ENCODE measurements at places on chromosomes 13 and 19.
A peak's percentile ranks its signal among the peaks of the same experiment; 100 is the strongest.

DNA sequence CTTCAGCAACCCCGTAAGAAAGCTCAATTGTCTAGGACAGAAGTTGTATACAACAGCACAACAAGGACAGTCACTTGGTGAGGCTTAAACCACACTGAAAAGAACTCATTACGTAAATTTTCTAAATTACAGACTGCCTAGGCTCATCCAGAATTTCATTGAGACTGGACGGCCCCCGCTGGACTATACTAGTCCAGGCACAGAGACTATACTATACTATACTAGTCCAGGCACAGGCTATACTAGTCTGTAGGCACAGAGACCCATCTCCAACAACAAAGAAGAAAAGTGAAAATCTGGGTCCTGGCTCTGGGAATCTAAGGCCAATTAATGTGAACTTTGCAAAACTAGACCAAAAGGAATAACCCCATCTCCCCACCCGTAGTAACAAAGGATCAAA, 700 bp downstream of the ZNF816 start:
- no peak for DNase-seq

DNA sequence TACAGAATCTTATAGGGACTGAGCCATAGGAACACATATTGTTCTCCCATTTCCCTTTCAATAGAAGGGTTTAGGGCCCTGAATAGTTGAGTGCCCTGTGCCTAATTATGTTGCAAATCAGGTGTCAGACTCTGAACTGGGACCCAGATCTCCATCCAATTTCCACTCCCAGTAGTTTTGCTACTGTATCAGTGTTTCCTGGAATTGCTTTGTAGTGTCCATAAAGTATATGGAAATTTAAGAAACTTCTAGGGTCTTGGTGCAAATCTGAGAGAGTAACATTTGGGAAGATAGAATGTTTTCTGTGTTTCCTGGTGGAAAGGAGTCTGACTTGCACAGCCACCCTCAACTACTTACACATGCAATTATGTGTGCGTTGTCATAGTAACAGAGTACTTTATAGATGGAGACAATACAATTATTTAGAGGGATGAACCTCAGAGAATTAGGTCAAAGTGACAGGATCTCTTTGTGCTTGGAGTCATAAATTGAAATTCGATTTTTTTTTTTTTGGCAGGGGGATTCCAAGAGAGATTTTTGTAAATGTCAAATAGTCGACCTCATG, 646 bp upstream of the SLC10A2 start:
- DNase-seq: no peak

DNA sequence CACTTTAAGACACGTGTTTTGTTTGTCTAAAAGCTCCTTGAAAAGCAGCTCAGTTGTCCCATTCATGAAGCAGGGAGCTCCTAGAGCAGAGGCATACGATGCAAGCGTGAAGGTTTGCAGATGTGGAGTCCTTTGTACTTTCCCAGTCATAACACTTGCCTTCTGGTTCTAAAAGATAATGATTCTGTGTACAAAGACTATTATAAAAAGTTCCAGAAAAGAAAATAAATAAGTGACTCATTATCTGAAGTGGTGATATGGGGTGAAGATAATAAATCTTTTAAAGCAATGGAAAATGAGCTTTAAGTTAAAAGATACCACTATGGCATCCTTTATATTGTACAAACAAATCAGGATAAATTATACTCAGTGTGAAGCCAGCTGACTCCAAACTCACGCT, 569.9 kb downstream of the MYO16 start:
- DNase-seq: no peak

- no peak for DNase-seq
These were observed 474 bp upstream of the ZNF780B start for GRCh38 chr19:40056505-40056904.

GRCh38 chr19:5308451-5309437, 31.9 kb downstream of the PTPRS start:
- no peak for DNase-seq

DNA sequence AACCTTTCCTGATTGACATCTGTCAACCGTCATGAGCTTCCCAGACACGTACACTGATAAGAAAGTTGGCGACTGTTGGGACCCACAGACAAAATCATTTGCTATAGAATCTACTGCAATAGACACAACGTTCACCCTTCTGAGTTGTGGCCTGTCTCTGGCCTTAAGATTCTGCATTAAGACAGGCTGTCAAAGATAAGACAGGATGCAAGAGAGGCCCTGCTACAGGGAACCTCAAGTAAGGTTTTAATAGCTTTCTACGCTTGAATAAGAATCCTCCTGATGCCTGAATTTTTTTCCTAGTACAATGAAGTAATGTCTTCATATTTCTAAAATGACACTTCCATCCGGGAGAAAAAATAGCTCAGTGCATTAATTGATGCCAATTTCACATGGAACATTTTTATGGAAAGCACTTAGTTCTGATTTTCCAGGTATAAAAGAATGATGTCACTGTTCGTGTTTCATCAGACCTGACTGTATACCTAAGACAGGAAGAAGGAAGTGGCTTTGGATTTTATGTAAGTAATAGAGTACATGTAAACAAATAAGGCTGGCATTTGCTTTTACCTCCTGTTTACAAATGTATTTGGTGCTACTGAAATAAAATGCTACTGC, 275.2 kb upstream of the GPC6 start:
- DNase-seq: no peak

DNA sequence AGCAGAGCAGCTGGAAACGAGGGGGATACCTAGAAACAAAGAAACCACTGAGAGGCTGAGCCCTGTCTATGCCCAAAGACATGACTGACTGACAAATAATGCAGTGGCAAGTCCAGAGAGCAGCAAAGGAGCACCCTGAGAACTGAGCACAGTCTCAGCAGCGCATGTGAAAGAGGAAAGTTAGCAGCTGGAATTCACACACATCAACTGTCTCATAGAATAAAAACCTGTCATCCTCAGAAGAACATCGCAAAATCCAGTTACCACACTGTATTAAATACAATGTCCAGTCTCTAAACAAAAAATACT, 24.1 kb upstream of the DLEU7 start:
- DNase-seq: no peak

DNA sequence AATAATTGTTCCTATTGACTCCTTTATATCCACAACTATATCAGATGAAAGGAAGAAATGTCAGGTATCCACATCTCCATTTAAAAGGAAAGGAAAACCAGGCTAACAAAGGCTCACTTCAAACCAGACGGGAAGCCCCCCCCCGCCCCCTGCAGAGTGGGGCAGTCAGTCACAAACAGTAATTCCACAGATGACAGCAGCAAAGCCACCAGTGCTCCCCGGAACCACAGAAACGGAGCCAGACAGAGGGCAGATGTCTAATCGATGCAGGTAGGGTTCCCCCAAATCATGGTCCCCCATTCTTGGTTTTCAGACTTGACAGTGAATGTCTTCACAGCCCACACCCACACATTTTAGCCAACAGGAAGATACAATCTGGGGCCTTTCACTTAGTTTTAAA, 100.8 kb downstream of the STK24 start:
- DNase-seq: peak; percentile 19

DNA sequence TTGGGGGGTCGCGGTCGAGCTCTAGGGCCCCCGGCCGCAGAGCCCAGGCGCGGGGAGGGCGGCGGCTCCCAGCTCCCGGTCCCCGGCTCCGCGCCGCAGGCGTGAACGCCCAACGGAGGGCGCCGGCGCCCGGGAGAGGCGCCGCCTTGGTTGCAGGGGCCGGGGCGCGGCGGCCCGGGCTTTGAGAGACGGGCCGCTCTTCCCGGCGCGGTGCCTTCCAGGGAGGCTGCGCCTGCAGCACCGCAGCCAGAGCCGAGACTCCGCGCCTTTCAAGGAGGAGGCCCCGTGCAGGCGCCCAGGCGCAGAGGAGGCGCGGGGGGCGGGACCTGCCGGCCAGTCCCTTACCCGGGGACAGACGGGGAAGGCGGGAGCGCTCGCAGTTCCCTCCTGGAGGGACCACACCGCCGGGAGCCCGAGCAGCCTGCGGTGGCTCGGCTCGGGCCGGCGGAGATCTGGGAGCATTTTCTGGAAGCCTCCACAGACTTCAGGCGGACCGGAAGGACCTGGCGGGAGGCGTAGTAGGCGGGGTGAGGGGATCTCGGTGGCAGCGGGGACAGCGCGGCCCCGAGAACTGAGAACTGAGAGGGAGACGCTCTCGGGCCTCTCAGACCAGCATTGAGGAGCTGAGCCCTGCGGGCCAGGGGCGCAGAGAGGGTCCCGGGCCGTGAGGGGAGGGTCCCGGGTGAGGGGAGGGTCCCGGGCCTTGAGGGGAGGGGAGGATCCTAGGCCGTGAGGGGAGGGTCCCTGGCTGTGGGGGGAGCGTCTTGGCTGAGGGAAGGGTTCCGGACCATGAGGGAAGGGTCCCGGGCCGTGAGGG, 25.5 kb upstream of the MCF2L start:
- DNase-seq: no peak

- no peak for DNase-seq
These were observed 9.2 kb upstream of the ARRDC2 start for GRCh38 chr19:17998827-17999150.

GRCh38 chr13:104534847-104535246, 1468.6 kb upstream of the SLC10A2 start:
- peak; percentile 7 for DNase-seq

DNA sequence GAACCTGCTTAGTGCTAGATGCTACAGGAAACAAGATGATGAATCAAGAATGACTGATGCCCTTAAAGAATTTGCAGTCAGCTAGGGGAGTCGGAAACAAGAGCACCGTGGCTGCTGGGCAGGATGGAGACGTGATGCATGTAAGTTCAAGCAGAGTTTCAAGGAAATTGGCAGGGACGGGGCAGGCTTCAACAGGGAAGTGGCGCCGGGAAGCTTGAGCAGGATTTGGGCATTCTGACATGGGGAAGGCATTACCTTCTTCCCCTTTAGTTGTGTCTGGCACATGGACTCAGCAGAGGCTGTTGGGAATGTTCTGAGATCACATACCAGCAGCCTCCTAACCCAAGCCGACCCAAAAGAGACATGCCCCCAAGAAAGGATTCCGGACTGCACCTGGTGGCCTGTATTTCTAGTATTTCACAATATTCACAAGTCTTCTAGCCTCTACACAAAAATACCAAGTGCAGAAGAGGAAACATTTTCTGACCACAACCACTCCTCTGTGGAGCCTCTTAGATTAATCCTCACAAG, 138.2 kb downstream of the CRYL1 start:
- no peak for DNase-seq

DNA sequence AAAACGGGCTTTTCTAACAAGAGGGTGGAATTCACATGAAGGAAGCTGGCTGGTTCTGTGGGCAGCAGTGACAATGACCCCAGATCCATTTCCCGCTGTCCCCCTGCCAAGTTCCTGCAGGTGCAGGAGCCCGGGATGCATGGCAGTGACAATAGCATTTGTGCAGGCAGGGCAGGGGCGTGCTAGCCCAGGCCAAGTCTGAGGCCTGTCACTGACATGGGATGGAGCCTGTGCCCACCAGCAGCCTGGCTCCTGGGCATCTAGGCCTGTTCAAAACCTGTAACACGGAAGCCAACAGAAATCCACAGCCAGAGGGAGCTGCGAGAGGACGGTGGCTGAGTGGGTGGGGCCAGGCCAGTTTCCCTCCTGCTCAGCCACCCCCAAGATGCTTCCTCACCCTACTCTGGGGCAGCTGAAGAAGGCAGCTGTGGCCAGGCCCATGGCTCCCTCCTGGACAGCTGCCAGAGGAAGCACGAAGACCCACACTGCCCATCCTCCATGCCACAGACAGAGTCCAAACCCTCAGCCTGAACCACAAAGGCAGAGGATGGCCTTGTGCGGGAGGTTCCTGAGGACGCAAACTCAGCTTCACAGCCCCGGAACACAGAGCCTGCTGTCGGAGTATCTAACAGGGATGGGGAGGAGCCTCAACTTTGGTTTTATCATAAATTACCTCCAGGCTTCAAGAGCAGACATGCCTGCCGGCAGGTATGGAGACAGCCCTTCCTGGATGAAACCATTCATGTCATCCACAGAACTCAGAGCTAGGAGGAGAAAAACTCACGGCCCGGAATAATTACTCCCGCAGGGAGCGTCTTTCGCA, 74.0 kb downstream of the CEBPG start:
- no peak for DNase-seq

- DNase-seq: no peak
These were observed 588.5 kb downstream of the GPC5 start for GRCh38 chr13:91986761-91987483.

DNA sequence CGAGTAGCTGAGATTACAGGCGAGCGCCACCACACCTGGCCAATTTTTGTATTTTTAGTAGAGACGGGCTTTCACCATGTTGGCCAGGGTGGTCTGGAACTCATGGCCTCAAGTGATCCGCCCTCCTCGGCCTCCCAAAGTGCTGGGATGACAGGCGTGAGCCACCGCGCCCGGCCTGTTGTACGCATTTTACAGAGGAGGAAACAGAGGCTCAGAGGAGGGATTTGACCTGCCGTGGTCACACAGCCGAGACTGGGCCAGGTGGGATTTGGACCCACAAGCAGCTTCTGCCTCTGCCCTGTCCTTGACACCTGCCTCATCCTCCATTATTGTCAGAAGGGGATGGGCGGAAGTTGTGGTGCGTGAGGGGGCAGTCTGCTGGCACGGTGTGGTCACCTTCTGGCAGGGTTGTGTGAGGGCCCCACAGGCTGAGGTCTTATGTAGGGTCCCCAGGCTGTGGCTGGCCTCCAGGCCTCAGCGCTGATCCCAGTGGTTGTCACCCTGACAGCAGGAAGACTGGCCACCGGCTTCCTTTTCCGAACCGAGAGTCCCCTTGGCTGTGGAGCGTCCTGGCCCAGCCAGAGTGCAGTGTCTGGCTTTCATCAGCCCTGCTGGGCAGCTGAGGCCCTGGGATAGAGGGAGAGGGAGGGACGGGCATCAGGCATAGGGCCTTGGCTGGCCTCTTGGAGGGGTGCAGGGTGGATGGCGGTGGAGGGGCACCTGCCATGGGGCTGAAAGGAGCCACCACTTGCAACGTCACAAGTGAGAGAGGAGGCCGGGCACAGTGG, 20.3 kb downstream of the NFIC start:
- DNase-seq: no peak

- DNase-seq: no peak
These were observed 1.8 kb upstream of the NOVA2 start for GRCh38 chr19:45975306-45976070.

GRCh38 chr19:29521291-29522075, 4.3 kb upstream of the VSTM2B start:
- DNase-seq: no peak

DNA sequence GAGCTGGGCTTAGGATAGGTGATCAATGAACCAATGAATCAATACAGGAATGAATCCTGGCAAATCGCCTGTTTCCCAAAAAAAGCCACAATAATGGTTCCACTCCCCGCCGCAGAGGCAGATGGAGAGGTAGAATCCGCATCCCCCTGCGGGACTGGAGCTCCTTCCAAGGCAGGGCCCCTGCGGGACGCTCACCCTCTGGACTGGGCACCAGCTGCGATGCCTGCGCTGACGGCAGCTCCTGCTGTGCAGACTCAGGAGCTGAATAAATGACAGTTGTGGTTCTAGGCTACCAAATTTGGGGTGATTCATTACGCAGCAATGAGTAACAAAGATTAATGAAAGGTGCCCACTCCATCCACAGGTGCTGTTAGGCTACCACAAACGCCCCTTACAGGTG, 8.8 kb upstream of the CDC34 start:
- no peak for DNase-seq

All from H54 (cell line).